ENCODE measurements at places on chromosomes 13 and 19.

DNA sequence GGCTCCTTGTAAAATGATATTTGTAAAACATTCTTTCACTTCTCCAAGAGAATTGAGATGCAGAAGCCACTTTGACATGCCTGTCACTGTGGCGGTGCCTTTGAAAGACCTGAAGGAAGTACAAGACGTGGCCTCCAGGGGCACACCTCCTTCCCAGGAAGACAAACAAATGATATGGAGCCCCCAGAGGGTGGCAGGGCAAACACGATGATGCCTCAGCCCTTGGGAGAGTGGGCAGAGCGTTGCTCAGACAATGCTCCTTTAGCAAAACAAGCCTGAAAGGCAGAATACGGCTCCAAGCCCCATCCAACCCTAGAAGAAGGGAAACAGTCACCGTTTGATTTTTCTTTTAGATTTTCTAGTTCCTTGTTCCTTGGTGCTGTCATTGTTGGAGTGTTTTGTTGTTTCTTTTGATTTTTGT is 9.2 kb upstream of the ATP12A start:
- no peak for DNase-seq

GRCh38 chr19:39246951-39247669 is 1.5 kb downstream of the IFNL4 start:
- no peak for DNase-seq

GRCh38 chr13:79501538-79502232 is 20.7 kb downstream of the NDFIP2 start:
- no peak for DNase-seq

- DNase-seq: no peak
Measured at GRCh38 chr13:78997902-78998629, 339.1 kb upstream of the OBI1 start.

GRCh38 chr19:51572908-51573307 is 1.8 kb downstream of the ZNF175 start:
- DNase-seq: no peak

- DNase-seq: no peak
Measured at GRCh38 chr13:101451641-101452040, 834 bp upstream of the ITGBL1 start.

- no peak for DNase-seq
Measured at GRCh38 chr13:32829269-32829668, 187.0 kb upstream of the KL start.

DNA sequence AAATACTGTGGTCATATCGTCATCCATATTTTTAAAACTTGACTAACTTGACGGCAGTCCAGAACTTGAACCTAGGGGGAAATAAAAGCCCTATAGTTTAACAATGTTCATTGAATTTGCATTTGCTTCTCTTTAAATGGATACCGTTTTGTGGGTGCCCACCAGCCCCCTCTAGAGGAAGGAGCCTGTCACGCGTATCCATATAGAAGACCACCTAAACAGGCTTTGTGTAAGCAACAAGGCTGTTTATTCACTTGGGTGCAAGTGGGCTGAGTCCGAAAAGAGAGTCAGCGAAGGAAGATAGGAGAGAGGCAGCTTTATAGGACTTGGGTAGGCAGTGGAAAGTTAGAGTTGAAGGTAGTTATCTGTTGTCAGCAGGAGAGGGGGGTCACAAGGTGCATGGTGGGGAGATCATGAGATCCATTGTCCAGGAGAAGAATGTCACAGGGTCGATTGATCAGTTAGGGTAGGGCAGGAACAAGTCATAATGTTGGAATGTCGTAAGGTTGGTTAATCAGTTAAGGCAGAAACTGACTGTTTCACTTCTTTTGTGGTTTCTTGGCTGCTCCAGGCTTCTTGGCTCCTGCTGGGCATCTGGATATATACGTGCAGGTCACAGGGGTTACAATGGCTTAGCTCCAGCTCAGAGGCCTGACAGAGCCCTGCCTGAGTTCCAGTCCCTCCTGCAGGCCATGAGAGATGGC is 42.5 kb upstream of the ANKRD10 start:
- no peak for DNase-seq
